ENCODE measurements at places on chromosomes 3 and 15.
A peak's percentile ranks its signal among the peaks of the same experiment; 100 is the strongest.

DNA sequence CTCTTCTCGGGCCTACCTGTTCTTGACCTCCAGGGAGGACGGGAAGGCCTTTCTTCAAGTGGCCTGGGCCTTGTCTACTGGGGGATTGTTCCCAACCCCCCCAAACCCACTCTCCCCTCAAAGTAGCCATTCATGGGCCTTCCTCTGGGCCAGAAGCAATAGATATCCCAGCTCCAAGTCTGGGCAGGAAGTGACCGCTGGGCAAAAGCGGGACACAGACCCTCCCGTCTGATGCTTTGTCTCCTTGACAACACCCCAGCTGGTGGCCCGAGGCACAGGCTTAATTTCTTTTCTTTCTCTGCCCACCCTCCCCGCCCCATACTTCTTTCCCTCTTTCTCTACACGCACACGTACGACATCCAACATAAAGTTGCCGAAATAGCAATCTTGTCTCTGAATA is 41.4 kb upstream of the FEZF2 start:
- DNase-seq = no peak

DNA sequence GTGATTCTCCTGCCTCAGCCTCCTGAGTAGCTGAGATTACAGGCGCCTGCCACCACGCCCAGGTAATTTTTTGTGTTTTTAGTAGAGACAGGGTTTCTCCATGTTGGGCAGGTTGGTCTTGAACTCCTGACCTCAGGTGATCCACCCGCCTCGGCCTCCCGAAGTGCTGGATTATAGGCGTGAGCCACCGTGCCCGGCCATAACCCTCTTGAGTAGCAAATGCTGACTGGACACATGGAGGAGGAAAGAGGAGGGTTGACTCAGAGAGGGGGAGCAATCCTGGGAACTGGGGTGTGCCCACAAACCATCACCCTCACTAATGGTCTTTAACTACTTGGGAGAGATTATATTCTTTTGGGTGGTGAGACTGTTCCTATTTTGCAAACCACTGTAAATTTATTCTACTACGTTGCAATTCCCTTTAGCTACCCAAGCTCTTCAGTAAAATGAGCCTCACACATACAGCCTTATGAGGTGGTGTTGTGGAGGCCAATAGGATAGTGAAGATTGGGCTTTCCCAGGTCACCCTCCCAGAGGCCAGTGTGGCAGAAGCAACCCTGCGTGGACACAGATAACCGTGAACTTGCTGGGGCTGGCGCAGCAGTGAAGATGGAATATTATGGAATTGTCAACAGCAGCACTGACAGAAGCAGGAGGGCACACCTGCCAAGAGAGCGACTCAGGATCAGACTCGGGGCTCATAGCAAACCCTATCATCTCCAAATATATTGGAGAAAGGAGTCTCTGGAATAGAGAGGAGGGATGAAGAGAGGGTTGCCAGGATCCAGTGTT is 37.4 kb downstream of the TLNRD1 start:
- DNase-seq = no peak

DNA sequence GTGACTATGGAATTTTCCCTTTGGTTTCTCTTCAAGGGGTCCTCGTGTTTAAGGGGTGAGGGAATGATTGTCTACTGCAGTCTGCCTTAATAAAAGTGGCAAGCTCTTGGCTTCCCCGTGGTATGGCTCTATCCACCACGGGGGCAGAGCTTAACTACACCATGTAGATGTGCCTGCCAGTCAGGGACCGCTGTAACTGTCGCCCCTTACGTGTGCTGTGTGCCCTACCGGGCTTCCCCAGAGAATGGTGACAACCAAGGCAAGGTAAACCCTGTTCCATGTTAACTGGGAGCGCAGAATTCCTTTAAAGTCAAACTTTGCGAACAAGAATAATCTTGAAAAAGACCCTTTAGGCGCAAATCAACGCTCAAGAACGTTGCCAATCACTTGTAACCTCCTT is 966 bp upstream of the C3orf80 start:
- no peak for DNase-seq

DNA sequence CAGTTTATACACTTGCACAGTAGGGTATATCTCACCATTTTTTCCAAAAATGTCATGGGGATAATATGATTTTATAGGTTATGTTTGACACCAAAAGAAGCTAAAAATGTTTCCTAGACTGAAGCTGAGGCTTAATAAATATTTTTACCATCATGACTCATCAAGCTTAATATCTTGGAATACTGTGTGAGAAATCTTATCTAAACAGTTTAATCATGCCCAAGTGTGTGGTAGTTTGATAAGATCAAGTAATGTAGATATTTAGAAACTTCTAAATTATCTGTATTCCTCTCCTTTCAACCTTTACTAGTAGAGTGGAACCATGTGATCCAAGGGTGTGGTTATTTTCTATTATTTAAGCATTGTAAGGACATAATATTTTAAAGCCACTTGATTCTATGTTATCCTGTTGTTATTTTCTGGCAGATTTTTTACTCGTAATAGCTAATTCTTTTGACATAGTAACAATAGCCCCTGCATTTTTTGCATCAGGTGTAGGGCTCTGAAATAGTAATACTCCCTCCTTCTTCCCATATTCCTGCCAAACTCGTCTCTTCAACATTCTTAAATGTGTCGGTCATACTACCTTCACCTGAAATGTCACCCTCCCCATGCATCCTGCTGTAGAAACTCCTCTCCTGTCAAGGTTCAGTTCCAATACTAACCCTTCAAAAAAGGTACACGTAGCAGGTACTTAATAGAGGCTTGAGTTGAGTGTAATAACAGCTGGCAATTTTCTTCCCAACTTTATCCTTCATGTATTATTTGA is 729.6 kb downstream of the NLGN1 start:
- DNase-seq = no peak

DNA sequence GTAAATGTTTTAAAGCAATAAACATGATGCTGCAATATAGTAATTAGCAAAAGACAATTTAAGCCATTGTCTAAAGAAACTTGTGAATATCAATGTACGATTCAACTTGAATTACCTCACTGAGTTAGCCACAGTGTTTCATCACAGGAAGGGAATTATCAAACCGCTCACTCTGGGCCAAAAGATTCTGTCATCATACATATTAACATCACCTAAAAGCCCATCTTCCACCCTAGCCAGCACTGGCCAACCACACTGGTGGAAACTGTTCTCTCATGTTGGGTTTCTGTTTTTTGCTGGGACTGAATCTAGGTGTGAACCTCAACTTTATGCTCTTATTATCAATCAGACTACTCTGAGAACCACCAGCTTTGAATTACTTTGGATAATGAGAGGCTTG is 497.7 kb upstream of the THBS1 start:
- peak; percentile 93 for DNase-seq

- DNase-seq = no peak
Measured at GRCh38 chr3:23964537-23965235, 19.6 kb downstream of the NR1D2 start.

DNA sequence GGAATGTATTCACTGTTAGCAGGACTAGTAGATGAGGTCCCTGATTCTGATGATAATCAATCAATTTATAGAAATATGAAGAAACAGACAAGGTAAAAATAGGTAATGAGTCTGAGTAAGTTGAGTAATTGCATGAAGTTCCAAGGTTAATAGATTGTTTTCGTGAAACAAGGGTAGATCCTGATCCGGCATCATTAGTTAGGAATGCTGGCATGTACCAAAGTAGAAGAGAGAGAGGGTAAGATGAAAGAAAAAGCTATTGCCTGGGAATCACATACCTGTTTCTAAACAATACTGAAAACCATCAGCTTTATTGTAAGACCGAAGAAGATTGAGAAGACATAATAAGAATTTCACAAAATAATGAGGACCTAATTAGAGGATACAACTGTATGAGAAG is 118.1 kb upstream of the ARPP21 start:
- DNase-seq = no peak

DNA sequence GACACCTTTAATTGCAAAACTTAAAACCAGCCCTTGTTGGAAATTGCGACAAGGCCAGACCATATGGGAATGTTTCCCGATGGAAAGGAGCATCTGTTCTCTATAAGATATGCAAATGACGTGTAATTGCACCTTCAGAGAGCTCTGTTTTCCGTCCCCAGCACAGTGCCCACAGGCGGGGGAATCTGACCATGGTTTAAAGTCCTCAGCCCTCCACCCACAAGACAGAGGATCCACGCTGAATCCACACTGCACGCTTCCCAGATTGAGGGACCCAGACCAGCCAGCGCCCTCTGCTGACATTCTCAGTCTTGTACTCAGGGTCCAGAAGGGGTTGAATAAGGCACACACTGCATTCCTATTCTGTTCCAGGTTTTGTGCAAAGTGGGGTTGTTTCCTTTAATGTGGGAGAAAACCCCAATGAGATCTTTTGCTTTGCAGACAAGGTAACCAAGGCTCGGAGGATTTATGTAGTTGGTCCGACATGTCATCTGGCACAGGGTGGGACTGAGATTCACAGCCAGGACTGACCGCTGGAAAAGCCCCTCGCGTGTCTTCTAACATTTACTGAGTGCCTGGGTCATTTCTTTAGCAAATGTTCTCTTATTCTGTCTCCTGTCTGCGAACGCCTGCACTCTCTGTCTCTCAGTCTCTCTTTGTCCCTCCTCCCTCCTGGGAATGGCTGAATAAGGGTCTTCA is 36.8 kb upstream of the KLHL25 start:
- peak; percentile 72 for DNase-seq

DNA sequence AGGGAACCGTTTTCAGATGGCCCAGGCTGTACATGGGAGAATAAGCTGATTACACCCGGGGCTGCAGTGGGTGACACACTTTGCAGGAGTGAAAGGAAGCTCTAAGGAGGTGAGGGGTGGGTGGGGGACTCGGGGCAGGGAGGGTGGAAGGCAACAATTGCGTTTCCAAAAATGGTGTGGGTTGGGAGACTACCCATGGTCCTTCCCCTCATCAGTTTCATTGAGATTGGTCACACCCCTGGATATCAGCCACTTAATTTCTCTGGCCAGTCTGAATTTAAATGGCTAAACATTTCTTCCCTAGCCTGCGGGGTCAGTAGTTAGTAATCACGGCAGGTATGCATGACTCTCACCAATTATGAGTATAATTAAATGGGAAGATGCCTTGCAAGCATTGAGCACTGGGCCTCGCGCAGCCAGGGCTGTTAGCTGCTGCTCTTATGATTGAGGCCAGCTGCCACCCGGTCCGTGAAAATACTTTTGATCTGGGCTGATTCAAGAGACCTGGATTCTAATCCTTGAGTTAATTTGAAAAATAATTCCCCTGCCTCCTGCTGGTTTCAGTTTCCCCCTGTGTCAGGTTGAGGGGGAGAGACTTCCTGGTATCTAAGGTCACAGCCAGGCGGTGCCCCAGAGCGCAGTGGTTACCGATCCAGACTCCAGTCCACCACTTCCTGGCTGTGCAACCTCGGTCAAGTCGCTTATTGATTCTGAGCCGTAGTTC is 23.3 kb downstream of the SLC6A6 start:
- DNase-seq = no peak

DNA sequence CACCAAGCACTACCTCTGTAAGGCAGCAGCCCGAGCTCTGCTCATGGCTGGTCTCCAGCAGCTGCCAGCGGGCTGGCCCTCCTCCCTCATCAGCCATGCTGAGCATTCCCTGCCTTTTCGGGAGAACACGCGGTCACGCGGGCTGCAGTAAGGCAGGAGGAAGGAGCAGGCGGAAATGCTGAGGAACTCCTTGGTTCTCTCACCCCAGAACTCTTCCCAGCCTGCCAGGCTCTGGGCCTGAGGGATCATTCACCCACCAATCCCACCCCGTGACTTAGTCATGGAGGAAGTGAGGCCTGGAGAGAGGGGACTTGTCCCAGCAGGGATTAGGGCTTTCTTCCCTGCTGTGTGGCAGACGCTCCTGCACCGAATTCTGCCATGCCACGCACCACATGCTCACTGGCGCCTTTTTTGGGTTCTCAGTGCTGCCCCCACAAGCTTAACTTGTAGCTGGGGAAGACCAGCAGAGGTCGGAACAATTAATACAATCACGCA is 42.9 kb upstream of the RPL32 start:
- DNase-seq = no peak

DNA sequence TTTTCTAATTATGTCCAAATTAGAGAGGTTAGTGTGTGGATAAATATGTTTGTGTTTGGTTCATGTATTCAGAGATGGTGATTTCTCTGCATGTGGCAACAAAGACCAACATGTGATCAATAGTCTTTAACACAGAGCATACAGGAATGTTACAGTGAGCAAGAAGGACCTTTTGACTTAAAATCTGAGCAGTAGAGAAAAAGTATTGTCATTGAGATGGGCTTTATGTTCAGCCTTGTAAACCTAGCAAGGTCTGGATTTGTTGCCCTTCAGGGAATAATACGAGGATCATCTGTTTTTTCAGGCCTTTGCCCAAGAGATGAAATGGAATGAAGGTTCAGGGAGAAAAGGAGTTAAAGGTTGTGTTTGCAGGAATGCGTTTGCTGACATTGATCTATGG is 161.8 kb upstream of the NECTIN3 start:
- no peak for DNase-seq

DNA sequence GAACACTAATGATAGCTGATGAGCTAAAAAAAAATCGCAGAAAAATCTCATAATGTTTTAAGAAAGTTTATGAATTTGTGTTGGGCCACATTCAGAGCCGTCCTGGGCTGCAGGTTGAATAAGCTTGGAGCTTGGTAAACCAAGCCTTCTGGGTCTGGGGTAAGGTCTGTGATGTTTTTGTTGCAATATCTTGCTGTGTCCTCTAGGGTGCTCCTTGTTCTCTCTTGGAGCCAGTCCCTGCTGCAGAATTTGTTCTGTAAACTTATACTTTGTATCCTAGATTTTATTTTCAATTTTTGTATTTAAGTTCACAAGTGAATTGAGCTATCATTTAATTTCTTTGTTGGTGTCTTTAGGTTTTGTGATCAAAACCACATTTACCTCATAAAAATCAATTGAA is 143.7 kb downstream of the NR1D2 start:
- DNase-seq = peak; percentile 46

GRCh38 chr3:170368921-170369320 is 11.4 kb downstream of the SKIL start:
- DNase-seq = no peak

- peak; percentile 72 for DNase-seq
Measured at GRCh38 chr3:23159929-23160328, 43.2 kb upstream of the UBE2E2 start.

GRCh38 chr3:122324871-122325323 is at the start of gene CSTA:
TSS of gene CSTA (plus strand) at chr3:122325248. CDS start at chr3:122325293, 45 bp downstream.
- peak; percentile 48 for DNase-seq

DNA sequence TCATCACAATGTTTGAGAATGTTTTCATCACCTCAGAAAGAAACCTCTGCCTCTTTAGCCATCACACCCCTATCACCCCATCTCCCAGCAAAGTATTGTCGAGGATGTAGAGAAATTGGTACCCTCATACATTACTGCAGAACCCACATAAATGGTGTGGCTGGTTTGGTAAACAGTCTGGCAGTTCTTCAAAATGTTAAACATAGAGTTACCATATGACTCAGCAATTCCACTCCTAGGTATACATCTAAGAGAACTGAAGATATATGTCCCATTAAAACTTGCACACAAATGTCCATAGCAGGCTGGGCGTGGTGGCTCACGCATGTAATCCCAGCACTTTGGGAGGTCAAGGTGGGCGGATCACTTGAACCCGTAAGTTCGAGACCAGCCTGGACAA is 8.7 kb upstream of the ETFA start:
- no peak for DNase-seq

- DNase-seq = no peak
Measured at GRCh38 chr3:45135959-45136358, 10.2 kb downstream of the CDCP1 start.

GRCh38 chr3:127135241-127136023 is 57.5 kb upstream of the PRR23E start:
- DNase-seq = peak; percentile 11

GRCh38 chr15:40429068-40429710 is 11.6 kb upstream of the BAHD1 start:
- no peak for DNase-seq

GRCh38 chr3:11346416-11346815 is 74.2 kb downstream of the ATG7 start:
- DNase-seq = no peak

GRCh38 chr3:159645874-159646273 is 342.8 kb upstream of the IL12A start:
- no peak for DNase-seq

Data from fibroblast of pulmonary artery (primary cell).